ENCODE measurements at places on chromosomes 5 and 9.

DNA sequence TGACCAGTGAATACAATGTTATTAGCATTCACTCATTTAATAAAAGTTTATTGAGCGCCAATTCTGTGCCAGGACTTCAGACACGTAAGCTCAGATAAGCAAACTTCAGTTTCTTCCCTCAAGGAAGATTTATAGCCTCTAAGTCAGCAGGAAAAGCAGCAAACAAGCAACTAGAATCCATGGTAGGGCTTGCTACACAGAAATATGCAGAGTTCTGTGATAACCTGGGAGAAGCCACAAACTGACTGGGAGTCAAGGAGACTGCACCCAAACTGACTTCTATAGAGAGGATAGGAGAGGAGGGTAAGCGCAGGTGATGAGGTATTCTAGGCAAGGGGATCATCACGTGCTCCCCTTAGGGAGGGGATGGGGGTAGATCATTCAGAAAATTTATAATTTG, 1.4 kb upstream of the OGN start:
- DNase-seq, result no peak

DNA sequence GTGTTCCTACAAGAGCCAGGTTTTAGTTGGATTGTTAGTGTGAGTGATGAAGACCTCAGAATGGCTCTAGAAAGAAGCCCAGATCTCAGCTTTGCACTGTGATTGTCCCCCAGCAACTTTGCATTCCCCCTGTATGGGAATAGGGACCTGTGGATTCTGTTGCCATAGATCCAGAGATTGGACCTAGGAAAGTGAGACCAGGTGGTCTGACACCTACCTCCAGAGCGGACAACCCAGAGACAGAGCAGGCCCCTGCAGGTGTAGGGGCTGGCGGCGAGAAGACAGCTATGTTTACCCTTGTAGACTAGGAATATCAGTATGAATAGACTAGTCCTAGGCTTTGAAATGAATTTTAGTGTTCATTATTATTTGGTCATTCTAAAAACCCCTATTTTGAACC, 53.6 kb downstream of the IRF1 start:
- DNase-seq, result no peak

GRCh38 chr9:8011974-8012373, 212.4 kb upstream of the DMAC1 start:
- DNase-seq, result no peak

GRCh38 chr9:122860319-122861142, 32.1 kb upstream of the PDCL start:
- no peak for DNase-seq

DNA sequence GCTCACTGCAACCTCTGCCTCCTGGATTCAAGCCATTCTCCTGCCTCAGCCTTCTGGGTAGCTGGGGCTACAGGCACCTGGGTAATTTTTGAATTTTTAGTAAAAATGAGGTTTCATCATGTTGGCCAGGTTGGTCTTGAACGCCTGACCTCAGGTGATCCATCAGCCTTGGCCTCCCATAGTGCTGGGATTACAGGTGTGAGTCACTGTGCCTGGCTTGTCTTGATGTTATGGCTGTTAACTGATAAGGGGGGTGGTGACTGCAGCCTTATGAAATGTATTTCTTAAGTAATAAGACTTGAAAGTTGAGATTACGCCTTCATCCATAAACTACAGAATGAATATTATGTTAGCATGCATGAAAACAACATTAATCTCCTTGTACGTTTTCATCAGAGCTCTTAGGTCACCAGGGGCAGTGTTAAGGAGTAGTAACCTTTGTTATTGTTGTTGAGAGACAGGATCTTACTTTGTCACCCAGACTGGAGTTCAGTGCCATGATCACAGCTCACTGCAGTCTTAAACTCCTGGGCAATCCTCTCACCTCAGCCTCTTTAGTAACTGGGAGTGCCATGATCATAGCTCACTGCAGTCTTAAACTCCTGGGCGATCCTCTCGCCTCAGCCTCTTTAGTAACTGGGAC, 148.3 kb downstream of the ATP10B start:
- no peak for DNase-seq

DNA sequence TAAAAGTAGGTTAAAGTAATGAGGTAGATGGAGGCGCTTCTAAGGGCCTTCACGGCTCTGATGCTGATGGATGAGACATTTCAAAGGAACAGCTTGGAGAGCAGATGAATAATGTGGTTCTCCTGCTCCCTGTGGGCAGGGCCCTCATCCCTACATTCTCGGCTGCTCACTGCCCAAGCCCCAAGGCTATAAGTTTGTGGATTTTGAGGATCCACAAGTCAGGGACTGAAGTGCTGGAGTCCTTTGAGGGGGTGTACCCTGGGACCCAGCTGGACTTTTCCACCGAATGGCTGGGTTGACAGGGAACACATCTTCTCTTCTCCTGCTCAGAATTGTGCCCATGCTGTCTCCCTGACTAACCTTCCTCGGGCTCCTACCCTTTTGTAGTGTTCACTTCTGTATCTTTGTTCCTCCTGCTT, 21.4 kb upstream of the CXCL14 start:
- DNase-seq, result no peak

GRCh38 chr5:62779010-62779422, 200.4 kb downstream of the LRRC70 start:
- DNase-seq, result no peak

DNA sequence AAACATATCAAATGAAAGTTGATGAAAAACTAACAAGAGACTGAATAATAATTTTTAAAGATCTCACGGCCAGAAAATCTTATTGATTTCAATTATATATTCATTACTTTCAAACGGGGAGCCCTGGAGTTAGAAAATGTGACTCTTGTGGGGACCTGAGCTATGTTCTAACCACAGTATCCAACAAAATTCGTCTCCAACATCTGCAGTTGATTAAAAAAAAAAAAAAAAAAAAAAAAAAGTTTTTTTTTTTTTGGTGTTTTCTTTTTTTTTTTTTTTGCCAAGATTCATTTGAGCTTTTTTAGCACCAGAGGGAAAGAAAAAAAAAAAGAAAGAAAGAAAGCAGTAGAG, 144.3 kb upstream of the PIK3R1 start:
- DNase-seq, result no peak

- DNase-seq, result no peak
These were observed 57.5 kb upstream of the IL7R start for GRCh38 chr5:35799181-35799580.

DNA sequence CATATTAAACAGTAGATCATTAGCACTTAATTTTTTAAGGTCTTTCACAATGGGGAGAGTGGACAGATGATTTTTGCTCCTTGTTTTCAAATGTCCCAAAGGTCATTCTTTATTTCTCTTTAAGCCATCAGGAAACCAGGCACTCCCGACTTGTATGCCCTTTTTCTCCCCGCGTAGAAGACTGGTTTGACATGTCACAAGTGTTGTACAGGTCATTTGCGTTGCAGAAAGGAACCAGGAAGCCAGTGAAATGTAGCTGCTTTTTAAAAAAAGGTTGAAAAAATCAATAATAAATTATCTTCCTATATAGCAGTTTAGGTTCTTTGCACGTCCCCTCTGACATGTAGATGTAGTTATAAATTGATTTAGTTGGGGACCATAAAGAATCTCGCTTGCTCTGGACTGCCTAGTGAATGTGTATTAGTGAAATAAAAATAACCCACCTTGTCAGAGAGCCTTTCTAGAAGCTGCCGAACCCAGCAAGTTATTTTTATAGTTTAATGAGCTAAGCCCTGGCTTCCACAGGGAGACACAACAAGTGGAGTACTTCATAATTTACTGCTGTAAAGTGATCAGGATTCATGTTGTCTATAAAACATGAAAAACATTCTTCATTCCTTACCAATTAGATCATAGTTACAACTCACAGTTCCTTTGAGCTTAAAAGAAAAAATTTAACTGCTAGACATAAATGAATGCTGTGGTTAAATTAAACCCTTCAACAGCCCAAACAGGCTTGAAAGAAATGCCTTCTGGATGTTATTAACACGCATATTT, 404.6 kb downstream of the CSNK1G3 start:
- DNase-seq, result no peak

- no peak for DNase-seq
These were observed 162.0 kb upstream of the CDKN2B start for GRCh38 chr9:22170990-22171670.

DNA sequence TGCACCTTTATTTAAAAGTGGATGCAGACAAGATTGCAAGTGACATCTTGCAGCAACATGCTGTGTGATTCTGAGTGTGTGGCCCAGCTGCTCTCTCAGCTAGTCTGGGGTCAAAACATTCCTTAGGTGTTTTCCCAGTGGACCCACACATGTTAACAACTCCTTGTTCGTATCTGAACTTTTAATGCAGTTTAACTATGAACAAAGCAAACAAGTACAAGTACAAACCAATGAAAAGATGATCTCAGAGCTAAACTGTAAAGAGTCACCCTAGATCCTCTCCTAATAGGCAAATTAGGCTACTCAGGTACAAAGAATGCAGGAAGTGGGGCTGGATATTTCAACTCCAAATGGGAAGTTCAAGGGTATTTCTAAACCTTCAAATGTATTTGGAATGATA, 108.4 kb downstream of the ENTREP1 start:
- no peak for DNase-seq

DNA sequence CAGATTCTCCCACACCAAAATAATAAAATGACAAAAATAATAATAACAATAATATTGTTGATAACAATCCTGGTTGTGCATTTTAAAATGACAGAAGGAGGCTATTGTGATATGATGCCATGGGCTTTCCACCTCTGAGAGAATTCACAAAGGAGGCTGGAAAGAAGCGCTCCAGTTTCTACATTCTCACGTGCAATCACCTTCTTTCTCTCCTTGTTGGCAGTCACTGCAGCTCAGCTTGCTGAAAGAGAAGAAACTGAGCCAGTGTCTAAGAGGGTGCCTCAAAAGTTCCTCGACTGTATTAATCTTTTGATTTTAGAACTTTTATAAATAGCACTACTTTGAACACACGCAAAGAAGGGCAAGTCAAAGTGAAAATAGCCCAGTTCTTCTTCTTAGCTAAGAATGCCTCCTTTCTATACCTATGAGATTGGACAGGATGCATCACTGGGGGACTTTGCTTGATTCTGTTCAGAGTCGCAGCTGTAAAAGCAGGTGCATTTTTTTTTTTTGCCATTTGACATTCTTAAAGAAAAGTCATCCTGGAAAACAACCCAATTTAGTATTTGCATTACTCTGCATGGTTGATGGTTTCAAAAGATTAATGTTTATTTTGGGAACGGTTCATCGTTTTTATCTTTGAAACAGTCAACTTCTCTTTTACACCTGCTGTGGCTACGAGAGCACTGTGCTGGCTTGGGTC, 12.4 kb upstream of the SUB1 start:
- no peak for DNase-seq

DNA sequence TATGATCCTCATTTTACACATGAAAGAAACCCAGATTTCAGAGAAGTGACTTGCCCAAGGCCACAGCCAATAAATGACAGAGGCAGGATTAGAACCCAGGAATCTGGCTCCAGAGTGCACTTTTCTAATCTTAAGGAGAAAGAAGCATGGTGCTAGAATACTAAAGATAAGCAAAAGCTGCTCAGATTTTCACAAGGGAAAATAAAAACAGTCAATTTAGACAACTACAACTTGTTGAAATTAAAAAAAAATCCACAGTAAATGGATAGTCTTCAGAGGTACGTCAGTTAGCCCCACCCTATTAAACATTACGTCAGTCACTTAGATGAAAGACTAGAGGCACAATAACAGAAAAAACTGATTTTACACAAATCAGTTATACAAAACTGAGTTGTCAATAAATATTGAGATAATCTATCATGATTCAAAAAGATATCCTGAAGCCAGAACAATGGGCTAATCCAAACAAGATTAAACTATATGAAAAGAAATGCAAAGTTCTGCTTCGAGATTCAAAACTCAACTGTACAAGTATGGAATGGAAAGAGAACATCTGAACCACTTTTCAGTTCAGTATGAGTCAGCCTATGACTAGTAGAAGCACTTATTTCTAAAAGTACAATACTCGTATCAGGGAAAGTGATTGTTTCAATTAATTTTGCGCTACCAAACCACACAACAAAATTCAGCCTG, 9.3 kb downstream of the TMEM245 start:
- DNase-seq, result no peak

DNA sequence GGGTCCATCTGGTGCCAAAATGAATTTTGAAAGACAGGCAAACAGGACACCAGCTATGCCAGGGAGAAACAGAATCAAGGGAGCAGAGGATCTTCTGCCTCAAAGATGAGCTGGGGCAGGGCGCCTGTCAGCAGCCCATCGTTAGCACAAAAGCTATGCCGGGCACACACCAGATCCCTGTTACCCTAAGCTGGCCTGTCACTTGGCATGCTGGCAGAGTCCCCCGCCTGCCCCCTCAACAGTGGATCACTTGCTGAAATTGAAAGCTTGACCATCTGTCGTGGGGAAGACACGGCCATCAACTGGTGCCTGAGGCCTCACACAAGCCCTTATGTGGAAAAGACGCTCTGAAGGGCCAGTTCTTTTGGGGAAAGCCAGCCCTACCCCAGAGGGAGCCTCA, 256.4 kb downstream of the EBF1 start:
- DNase-seq, result no peak

DNA sequence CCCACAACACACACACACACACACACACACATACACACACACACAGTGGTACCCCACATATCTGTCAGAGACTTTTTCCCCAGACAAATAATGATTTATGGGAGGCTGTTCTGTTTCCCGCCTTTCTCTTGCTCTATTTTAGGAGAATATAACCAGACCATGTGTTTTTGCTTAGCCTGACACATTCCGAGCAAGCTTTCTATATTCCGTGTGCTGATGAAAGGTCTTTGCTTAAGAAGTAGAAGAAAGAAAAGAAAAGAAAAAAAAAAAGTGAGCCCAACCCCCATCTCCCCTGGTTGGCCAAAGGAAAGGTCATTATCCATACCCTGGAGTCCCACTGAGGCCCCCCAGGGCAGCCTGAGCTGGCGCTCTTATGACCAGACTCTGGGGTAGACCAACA, 338.6 kb downstream of the SLIT3 start:
- DNase-seq, result no peak

DNA sequence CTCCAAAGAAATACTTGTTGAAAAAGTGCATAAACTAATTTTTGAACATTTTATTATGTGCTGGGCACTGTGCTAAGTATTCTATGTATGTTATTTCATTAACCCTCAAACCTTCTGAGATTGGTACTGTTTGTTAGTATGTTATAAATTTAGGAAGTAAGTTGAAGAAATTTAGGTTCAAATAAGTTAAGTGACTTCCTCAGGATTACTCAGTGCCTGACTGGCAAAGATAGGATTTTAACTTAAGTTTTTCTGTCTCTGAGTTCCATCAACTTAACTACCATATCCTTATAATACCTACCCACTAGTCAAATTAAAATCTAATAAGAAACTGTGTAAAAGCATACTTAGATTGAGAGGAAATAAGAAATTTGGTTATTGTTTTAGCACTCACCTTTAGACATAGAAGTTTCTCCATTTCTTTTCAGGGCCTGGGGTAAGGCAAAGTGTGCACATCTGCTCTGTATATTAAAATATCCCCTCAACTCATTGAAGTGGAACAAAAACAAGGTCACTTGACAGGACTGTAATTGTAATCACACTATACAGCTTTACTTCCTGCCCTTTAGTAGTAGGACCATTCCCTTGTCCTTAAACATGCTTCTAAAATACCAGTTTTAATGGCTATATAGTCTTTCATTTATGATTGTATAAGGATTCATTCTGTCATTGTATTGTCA, 15.2 kb downstream of the TGFBR1 start:
- DNase-seq, result no peak
